ENCODE measurements at places on chromosomes 12 and 14.
A peak's percentile ranks its signal among the peaks of the same experiment; 100 is the strongest.

DNA sequence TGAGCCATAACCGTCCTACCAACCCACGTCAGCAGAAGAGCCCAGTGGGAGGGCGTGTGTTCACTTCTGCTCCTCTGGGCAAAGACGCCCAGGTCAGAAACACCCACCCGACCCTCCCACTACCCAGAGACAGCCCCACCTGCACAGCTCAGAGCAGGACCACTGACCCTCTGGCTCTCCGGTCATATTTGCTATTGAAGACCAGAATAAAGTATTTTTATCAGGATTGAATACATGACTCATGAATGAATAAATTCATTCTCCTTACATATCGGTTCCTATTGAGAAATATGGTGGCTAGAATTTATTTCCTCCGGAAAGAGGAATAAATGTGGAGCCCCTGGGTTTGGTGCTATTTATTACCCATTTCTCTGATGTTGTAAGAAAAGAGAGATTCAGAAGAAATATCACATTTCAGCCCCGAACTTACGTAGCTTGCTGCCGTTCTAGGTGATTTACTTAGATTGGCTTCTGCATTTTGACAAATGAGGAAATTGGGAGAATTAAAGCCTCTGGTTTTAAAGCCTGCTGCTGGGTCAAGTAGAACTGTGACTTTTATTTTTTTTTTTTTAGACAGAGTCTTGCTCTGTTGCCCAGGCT, 36.4 kb upstream of the P2RX7 start:
- no peak for DNase-seq

GRCh38 chr12:123912415-123913380, 59.9 kb downstream of the CCDC92 start:
- no peak for DNase-seq

DNA sequence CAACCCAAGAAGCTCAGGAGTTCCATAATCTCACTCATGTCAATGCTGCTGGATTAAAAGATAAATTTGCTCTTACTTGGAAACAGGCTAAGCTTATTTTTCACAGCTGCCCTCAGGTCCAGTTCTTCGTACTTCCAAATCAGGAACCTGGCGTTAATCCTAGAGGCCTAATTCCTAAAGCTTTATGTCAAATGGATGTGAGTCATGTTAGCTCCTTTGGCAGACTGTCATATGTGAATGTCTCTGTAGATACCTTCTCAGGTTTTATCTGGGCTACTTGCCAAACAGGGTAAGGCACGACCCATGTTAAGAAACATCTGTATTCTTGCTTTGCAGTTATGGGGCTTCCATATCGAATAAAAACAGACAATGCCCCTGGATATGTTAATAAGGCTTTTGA, 504.6 kb downstream of the ALG10 start:
- DNase-seq = no peak

DNA sequence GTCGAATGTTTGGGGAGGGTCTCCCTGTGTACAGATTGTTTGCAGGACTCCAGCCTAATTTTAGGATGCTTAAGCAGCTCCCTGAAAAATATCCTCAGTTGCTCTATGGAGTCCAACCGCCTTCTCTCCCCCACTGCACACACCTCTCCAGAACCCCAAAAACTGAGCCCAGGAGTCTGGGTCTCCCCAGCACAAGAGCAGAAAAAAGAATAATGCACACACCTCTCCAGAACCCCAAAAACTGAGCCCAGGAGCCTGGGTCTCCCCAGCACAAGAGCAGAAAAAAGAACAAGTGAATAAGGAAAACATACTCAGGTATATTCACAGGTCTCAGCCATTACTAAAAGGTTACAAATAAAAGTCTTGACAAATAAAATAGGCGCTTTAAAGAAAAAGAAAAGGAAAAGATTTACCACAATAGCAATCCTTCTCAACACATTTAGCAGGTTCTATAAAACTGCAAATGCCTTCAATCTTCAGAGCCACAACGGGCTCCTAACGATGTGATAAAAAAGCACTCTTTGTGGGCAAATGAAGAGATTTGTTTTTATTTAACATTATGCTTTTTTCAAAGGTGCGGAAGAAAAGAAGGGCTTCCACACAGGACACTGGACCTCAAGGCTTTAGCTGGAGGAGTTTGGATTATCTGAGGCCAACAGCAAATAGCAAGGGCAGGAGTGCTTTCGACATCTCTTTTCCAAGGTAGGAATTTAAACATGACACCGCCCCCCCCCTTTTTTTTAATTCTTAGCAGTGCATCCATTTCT, 8.2 kb downstream of the BCL11B start:
- DNase-seq = no peak

GRCh38 chr12:32117316-32117715, 10.7 kb downstream of the BICD1 start:
- no peak for DNase-seq

GRCh38 chr14:85528897-85529631, 880 bp upstream of the FLRT2 start:
- DNase-seq = peak; percentile 89

DNA sequence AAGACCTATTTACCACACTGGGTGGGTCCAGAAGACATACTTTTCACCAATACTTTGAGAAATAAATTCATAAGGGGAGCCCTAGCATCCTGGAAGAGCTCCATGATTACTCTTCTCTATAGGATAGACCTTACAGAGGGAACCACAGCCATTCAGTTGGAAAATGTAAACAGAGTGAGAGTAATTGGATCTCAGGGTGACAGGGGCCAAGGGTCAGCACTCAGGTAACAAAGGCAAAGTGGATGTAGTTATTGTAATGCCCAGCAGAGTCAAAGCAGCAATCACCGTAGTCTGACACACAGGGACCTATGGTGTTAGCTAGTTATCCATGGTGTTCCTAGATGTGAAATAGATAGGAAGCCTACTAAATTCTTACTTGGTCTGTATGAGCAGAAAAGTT, 10.8 kb upstream of the GTF2A1 start:
- DNase-seq = no peak

DNA sequence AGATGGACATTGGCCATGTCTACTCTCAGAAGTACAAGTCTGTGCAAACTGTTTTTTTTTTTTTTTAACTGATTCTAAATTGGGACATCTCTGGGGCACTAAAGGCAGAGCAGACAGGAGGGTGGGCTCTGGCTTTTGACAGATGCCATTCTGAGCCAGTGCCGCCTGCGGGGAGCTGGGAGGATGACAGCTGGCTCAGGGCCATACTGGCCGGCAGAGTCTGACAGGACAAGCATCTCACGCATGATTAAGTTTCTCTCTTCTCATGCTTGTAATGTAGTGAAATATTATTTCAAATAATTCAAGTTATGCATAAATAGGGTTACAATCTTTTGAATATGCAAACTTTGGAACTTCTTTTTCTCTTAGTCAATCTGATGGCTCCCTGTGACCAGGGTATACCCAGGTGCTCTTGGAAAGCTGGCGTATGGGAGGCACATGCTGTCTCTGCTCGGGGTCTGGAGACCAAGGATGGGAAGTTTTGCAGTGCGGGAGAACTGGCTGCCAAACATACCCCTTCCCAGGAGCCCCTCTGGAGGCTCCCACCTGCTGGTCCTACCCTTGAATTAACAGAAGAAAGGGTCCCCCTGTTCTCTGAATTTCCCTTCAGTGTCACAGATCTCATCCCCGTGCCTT, 7.6 kb downstream of the CDCA4 start:
- DNase-seq = peak; percentile 40

- DNase-seq = no peak
Measured at GRCh38 chr14:98775892-98776291, 496.1 kb downstream of the BCL11B start.

GRCh38 chr12:2960390-2960956, 1.3 kb downstream of the TEAD4 start:
- DNase-seq = peak; percentile 45

DNA sequence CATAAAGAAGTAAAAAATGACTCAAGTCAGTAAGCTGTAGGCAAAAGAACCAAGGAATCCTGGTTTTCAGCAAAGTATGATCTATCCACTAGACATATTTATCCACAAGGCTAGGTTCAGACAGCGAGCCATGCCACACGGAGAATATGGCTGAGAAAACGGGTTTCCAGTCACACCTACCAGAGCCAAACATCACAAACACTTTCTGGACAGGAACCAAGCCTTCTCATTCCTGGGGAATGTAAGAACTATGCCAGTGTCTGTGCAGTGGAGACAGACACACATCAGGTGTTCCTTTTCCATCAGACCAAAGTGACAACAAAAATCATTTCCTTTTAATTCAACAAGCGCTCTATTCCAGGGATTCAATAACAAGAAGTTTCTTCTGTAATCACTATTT, 41.1 kb downstream of the AREL1 start:
- peak; percentile 79 for DNase-seq

- no peak for DNase-seq
Measured at GRCh38 chr12:89117448-89118034, 234.8 kb downstream of the DUSP6 start.

- peak; percentile 52 for DNase-seq
Measured at GRCh38 chr14:95480109-95480886, 36.2 kb downstream of the SYNE3 start.

GRCh38 chr14:93319958-93320357, 12.9 kb downstream of the BTBD7 start:
- DNase-seq = no peak

DNA sequence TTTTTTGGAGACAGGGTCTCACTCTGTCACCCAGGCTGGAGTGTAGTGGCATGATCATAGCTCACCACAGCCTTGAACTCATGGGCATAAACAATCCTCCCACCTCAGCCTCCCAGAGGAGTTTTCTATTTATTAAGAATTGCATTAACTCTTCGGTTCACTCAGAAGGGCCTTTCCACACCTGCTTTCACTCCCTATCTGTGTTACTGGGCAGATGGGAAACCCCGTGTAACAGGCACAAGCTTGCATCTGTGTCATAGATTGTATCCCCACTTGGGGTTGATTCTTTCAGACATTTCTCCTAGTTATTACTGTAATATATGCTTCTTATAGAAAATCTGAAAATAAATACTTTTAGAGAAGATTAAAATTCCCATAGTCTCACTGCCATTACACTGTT, 38.7 kb downstream of the STX2 start:
- DNase-seq = no peak

DNA sequence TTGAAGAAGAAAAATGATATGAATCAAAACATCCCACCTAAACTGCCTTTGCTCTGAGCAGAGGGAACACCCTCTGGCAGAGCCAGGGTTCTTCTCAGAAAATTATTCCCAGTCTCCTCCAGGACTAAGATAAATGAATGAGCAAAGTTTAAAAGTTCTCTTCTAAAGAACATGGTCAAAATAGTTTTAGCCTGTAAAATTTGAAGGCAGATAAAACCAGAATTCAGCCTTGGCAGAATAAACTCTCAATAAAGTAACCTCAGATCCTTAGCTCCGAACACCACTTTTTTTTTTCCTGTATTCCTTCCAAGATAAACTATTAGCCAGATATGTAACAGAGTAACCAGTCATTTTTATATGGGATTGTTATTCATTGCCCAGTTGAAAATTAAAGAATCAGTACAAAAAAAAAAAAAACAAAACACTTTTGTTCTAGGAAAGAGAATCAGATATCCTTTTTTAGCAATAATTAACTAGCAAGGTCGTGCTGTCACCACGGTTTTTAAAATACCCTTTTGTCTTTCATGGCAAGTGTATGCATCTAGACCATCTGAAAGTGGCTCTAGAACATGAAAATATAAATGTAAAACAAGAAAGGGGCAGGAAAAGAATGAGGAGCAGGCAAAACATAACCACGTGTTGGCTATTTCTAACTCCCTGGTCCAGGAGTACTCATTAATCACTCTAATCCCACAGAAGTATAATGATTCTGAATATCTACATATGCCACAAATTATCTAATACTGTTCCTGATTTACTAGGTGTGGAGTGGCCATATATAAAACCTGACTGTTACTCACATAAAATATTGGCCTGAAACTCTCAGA, 60.8 kb downstream of the CAPZA3 start:
- DNase-seq = peak; percentile 51

DNA sequence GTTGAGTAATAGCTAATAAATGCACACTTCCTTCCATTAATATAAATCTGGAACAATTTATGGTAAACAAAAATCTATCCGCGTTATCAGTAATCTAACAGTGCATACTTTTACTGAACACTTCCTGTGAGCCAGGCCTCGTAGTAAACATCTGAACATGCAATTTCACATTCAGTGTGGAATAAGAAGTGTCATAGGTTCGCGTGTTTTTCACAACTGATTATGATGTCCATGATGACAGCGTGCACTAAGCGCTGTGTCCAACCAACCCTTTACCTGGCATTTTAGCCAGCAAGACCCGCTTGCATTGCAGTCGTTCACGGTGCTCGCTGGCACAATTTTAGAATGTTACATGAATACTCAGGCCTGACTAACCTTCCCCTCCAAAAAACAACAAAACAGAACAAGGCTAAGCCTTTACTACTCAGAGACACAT, 2.1 kb downstream of the PNMA1 start:
- DNase-seq = no peak

DNA sequence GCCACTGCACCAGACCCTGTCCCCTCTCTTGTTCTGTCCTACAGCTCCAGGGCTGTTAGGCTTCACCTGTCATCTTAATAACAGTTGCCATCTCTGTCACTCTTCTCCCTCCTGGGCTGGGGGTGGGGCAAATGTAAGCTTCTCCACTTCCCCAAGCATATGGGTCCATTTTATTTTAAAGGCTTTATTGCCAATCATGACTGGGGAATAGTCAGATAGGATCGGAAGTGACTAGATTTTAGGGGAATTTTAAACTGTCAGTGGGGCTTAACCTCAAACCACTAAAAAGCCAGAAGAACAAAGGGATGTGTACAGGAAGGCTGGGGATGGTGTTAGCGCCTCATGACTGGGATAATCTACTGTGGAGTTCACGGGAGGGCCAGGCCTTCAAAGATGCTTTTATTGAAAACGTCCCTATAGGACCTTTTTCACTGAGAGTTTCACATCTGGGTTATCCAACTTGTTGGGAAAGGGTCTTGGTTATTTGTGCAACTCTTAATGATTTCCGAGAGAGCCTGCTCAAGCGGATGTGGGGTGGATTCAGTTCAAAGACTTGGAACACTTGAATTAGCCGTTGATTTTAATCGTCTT, 41.6 kb downstream of the CHST11 start:
- peak; percentile 45 for DNase-seq

DNA sequence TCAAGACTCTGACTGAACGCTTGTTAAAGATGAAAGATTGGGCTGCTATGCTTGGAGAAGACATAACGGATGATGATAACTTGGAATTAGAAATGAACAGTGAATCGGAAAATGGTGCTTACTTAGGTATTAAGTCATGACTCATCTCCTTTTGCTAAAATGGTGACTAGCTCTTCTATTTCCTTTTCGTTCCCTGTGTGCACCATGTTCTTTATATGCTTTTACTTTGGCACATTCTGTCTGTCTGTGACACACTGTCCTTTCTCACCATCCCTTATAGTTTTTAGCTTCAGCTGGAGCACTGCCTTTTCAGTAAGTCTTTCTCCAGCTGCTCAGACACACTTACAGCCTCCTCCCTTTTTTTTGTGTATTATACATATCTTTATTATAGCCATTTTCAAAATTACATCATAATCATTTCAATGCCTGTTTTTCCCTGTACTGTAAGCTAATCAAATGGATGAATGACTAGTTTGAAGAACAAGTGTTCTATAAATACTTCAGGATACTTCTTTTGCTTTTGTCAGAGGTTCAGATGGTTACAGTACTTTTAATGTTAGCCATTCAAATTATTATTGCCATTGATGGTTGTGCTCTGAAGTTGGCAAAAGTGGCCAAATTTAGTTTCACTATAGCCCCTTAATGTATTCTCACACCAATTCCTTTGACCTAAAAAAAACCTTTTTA, 68.6 kb downstream of the MIA2 start:
- DNase-seq = no peak
